ENCODE measurements at places on chromosomes 12 and 14.

GRCh38 chr14:80468331-80469122 is 257.2 kb upstream of the DIO2 start:
- DNase-seq = no peak

- DNase-seq = no peak
Observed at GRCh38 chr12:32446316-32447119, 47.2 kb downstream of the FGD4 start.

- no peak for DNase-seq
Observed at GRCh38 chr12:59744564-59744963, 148.7 kb downstream of the SLC16A7 start.

DNA sequence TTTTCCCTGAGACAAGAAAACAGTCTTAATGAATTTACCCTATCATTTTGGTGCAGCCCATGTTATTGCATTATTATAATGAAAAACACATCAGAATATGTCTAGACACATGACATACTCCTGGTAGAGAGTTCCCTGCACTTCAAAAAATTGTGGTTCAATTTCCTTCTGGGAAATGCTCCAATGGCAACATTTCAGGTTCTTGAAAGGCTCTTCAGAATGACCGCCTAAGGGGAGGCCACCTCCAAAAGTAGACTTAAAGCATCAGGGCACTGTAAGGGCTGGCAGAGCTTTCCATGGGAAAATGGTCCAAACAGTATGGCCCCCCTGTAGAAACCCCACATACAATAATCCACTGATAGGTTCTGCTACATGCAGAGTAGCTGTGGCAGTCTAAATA is 110.7 kb downstream of the SLC25A21 start:
- DNase-seq = no peak

DNA sequence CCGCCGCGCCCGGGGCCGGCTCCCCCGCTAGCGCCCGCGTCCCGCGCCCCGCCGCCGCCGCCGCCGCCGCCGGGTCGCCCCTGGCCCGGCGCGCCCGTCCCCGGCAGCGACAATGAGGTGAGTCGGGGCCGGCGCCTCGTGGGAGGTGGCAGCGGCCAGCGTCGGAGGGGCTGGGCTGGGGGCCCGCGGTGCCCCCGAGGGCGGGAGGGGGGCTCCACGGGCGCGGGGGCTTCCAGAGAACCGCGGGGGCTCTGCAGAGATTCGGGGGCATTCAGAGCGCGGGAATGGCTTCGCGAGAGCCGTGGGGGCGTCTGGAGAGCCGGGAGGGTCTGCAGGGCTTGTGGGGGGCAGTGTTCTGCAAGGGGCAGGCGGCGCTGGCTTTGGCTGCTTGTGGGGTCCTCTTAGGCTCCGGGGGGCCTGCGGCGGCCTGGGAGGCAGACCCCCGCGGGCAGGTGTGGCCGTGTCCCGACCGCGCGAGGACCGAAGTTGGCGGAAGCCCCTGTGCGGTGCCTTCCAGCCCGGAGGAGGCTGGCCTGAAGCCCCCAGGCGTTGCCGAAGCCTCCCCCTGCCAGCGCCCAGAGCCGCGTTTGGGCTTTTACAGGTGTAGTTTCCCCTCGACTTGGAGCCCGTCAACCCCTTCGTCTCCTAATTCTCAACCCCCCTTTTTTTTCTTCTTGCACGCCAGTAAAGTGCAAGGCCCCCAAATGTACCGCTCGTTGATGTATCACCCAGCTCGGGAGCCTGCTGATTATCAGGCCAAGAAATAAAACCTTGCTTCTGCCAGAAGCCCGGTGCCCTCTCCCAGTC is 93.1 kb upstream of the EVL start:
- DNase-seq = no peak

DNA sequence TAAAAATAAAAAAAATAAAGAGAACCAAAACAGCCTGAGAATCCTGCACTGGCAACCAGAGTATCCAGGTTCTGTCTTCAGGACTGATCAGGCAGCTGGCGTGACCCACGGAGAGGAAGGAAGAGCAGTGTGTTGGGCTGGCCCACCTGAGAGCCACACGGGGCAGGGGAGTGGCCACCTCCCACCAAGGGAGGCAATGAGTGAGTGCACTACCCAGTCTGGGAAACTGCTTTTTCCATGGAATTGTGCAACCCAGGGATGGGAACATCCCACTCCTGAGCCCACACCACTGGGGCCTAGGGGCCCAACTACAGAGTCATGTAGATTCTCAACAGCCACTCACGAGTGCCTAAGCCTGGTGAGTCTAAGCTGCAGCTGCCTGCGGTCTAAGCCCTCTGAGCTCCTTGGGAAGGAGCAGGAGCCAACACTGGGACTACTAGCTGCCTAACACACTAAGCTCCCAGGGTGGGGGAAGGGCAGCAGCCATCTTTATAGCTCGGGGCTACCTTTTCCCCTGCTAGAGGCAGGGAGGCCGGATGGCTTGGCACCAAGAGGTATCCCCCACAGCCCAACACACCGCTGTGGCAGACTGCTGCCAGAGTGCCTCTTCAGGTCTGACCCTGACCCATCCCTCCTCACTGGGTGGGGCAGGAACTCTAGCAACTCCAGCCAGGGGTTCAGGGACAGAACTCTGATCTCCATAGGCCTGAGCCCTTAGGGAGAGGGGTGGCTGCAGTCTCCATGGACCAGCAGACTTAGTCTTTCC is 610.9 kb downstream of the RERGL start:
- no peak for DNase-seq

DNA sequence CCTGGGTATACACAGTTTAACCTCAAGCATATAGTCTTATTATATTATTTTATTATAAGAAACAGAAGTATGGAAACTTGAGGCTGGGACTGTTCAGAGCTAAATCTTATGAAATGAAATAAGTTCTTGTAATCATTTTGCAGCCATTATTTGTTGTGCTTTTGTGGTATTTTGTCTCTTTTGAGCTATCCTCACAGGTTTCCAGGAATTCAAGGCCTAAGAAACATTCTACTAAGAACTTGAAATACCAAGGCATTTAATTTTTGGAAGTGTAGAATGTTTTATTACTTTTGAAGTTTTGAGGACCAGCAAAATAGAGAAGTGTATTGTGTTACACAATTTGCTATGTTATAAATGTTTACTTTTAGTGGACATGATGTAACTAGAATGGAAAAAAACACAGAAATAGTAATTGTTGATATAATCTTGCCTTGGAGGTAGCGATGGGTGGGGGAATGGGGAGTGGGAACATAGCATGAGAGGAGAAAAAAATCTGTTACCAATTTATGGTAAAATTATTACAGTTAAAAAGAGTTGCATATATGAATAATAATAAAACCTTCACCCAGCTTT is 81.7 kb downstream of the CRADD start:
- DNase-seq = no peak

DNA sequence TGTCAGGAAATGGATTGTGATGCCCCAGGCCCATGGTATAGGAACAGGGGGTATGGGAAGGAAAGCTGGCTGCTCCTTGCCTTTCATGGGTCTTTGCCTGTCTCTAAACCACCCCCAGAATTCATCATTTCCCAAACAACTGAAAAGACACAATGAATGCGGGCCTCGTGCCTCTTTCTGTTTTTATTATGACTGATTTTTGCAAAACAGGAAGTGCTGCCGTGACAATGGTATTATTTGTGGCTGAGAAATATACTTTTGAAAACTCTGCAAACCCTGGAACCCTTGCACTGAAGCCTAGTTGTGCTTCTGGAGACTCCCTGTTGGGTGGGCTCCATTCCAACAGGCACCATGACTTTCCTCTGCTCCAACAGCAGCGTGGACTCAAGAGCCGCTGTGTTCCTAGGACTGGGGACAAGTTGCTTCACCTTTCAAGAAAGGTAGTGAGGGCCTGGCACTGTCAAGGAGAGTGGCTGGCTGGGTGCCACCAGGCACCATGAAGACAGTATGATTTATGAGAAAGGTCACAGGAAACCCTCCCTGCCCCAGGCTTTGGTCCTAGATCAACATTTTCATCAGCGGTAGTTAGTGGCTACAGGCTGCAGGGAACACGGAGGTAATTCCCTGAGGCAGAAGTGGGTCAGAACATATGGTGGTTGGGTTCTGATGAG is 4.8 kb upstream of the DGLUCY start:
- DNase-seq = no peak

DNA sequence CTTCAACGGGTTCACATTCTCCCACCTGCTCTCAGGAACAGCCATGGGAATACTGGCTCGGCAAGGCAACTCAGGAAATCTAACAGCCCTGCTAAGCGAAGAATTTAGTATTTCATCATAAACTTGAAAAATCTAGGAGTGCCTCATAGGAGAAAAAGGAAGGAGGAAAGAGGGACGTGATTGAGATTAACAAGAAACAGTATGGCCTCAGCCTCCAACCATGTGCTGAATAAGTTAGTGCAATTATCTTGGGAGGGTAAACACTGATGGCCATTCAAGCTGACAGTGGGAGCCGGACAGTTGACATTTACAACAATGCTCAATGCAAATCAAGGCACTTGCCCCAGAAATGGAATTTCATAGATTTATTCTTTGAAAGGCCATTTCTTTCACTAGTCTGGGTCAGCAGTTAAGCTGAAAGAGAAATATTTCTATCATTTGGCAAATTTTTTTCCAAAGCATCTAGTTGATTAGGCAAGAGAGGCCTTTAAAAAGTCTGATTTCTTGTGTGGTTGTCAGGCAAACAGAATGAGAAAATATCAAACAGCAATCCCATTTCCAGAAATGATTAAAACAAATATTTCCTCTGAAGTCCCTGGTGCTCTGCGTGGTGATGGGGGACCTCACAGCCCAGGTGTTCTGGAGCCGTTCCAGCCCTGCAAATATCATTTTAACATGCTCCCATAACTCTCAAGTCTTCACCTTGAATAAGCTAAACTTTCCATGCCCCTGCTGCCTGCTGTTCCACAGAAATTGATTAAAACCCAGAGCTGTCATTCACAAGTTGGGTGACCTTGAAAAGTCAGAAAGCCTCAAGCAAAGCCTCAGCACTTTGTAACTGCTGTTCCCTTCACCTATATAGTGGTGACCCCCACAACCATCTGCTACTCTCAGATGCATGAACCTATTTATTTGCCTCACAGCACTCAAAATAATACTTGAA is 121.6 kb downstream of the PHLDA1 start:
- no peak for DNase-seq

DNA sequence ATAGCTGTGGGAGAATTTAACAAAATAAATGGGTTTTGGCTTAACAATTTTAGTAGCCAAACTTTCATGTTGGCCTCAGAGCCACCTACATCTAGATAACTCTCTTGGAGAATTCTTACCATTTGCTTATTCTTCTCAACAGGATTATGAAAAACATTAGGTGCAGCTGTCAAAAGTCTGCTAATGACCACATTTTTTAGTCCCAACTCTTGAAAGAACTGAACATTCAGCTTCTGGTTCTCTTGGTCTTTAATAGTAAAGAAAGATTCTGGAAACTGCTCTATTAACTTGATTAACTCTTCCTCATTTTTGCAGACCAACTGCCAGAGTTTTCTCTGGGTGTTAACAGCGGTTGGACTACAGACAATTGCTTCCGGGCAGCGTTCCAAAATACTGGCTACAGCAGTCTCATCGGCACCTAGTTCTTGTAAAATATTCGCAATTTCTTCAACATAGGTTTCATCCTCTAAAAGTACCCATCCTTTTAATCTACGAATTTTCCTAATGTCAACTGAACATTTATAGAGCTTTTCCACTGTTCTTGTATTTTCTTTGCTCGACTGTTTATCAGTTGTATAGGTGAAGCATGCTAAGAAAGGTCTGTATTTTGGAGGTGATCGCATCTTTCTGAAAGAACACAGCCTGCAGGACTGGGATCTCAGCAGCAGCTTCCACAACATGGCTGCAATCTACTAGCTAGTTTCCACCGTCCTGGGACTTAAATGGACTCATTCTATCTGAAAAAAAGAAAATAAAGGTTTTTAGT is 8.7 kb downstream of the MTERF2 start:
- no peak for DNase-seq

- no peak for DNase-seq
Observed at GRCh38 chr12:52390739-52391617, 5.5 kb upstream of the KRT84 start.

GRCh38 chr14:81177225-81177624 is 43.5 kb downstream of the GTF2A1 start:
- no peak for DNase-seq

DNA sequence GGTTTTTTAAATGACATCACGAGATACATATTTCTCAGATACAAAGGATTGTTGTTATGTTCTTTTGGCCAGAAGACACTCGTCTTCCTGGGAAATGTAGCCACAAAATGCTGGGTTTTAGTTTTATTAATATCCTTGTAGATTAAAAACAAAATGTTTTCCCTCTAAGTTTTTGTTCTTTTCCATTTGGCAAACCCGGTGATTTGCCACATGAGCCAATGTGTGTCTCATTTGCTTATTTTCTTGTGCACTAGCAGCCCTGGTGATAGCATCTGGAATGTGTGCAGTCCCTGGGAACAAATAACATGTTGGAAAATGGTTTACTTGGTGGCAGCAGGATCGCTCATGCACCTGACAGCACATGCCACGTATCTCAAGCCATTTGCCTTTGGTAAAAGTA is 61.0 kb downstream of the HMGA2 start:
- no peak for DNase-seq

- no peak for DNase-seq
Observed at GRCh38 chr14:33720284-33720787, 230.5 kb downstream of the EGLN3 start.

DNA sequence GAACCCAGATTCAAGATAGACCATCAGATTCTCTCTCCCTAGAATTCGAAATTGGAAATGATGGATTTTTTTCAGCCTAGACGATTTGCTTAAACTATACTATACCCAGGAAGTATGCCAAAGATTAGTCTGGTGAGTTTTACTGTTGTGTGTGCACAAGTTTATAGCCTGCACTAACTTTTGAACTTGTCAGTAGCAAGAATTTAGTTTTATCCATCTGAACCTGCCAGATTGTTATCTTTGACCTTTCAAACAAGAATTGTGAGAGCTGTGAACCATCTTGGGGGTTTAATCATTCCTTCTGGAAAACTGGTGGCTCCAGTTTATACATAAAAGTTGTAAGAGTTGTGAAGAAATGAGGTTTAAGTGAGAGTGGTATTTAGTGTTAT is 243.5 kb upstream of the DAAM1 start:
- DNase-seq = no peak
